Posterior vena cava (tissue), 2 donors: ENCODE measurements at places on chromosomes 7 and 10.

GRCh38 chr7:27178366-27178765 lies 4.2 kb upstream of the HOXA10 start:
- no peak for DNase-seq

GRCh38 chr10:12397941-12398340 lies 48.6 kb downstream of the CAMK1D start:
- DNase-seq: no peak

GRCh38 chr10:63633677-63634487 lies 112.7 kb downstream of the REEP3 start:
- DNase-seq: no peak

DNA sequence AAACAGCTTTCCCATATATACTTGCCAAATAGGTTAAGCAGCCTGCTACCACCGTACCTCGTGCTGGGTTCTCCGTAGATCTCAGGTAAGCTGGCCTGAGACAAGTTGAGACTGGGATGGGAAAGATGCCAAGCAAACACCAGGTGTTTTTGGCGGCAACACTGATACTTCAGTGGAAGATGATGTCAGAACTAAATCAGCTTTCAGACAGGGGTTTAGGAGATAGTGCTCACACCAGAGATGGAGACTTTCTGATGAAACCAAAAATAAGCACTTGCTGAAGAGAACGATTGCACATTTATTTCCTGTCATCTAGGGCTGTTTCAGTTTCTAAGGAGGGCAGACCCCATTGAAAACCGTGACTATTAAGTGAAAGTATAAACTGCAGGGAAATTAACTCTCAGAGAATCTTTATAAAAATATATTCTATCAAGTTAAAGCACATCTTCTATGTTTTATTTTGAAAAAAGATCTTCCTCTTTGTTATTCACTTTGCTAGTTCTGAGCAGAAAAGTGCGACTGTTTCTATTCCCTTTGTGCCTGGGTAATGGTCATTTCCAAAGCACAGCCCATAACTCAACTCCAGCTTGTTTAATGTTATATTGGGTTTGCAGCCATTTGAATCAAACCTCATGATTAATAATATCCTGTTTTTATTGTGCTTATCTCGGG lies 149.9 kb downstream of the CPED1 start:
- DNase-seq: no peak

DNA sequence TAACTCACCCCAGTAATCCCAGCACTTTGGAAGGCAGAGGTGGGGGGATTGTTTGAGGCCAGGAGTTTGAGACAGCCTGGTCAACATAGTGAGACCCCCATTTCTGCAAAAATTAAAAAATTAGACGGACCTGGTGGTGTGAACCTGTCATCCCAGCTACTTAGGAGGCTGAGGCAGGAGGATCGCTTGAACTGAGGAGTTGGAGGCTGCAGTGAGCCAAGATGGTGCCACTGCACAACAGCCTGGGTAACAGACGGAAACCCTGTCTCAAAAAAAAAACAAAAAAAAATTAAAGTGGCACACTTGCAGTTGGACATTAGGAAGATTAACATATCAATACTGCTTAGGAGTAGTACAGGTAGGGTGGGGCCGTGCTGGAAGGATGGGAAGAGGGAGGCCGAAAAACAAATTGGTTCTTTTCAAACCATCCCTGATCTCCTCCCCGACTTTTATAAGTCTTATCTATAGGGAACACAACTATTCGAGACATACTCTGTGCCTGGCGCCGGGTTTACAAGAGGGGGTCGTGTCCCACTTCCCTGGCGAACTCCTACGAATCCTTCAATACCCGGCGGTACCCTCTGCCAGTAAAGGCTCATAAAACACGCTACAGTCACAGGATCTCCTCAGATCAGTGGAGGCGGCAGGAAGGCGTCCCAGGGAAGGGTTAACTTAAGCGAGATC lies 628 bp downstream of the TAF6 start:
- no peak for DNase-seq

GRCh38 chr10:110008518-110009339 lies 945 bp downstream of the ADD3 start:
- DNase-seq: no peak

DNA sequence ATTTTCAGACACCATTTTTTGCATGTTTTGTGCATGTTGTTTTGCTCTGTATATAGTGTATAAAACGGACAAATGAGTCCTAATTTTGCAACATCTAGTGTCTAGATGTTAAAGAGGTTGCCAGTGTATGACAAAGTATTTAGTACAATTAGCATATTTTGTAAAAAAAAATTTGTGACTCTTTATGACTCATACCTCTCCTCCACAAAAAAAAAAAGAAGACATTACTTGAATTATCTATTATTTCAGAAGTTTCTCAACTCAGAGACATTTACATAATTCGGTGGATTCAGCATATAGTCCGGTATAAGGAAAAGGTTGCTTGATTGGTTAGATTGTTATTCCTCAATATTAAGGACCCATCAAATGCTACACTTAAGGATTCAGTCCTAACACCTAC lies 26.0 kb downstream of the NUP42 start:
- DNase-seq: no peak

DNA sequence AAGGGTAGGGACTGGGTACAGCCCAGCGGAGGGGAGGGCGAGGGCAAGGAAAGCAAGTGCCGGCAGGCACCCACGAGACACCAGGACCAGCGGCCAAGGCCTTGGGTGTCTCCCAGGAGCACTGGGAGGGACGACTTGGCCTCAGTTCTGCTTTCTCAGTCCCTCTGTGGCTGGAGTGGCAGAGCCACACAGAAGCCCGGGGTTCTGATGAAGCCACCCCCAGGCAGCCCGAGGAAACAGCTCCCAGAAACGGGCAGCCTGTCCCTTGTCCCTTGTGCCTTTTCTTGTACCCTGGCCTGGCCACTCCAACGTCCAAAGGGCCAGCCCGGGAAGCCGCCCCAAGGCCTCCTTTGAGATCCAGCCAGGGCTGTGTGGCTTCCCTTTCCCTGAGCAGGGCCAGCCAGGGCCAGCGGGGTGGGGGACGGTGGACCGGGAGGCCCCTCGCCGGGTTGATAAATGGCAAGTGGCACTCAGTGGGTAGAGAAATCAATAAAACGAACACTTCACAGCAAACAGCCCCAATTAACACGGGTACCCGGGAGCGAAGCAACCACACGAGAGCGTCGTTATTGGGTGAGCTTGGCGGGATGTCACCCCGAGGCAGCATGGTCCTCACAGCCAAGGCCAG lies 69.8 kb upstream of the GNA12 start:
- DNase-seq: no peak

DNA sequence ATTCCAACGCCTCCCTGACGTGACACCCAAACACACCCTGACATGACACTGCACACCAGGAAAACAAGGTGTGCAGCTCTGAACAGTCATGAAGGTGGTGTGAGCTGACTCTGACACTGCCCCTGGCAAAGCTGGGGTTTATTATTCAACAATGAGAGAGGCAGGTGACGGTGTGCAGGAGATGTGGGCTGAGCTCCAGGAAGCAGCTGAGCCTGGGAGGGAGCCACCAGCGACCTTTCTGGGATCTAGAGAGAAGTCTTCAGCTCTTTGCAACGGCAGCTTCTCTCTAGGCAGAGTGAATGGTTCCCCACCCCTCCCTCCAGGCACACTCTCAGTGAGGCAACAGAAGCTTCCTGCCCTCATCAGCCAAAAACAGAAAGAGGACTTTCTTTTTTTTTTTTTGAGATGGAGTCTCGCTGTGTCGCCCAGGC lies 65.6 kb downstream of the SH3PXD2A start:
- no peak for DNase-seq

DNA sequence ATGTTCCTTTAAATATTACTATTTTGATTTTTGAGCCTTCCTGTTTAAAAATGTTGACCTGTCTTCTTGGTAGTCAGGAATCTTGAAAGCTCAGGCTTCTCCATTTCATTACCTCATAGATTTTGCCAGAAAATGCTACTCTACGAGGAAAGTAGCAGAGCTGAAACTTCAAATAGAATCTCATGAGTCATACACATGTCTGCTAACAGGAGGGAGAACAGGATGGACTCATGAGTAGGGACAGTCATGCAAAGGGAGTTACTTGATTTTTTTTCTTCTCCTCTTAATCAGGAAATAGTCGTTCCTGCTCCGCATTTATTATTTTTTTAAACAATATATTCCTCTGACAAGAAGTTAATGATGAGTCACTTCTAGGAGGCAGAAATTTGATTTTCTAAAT lies 37.0 kb upstream of the MINDY3 start:
- DNase-seq: no peak

GRCh38 chr7:106071999-106072714 lies 40.0 kb downstream of the SYPL1 start:
- no peak for DNase-seq

- DNase-seq: peak; percentile 36
These were observed 61.1 kb downstream of the GRID1 start for GRCh38 chr10:86305521-86305920.

GRCh38 chr7:51128545-51129435 lies 187.8 kb downstream of the COBL start:
- no peak for DNase-seq

GRCh38 chr10:118592675-118593330 lies 2.6 kb downstream of the PRLHR start:
- no peak for DNase-seq

GRCh38 chr10:34716958-34717357 lies 98.1 kb downstream of the PARD3 start:
- no peak for DNase-seq

- no peak for DNase-seq
These were observed 99.3 kb upstream of the CTBP2 start for GRCh38 chr10:125259651-125260050.

DNA sequence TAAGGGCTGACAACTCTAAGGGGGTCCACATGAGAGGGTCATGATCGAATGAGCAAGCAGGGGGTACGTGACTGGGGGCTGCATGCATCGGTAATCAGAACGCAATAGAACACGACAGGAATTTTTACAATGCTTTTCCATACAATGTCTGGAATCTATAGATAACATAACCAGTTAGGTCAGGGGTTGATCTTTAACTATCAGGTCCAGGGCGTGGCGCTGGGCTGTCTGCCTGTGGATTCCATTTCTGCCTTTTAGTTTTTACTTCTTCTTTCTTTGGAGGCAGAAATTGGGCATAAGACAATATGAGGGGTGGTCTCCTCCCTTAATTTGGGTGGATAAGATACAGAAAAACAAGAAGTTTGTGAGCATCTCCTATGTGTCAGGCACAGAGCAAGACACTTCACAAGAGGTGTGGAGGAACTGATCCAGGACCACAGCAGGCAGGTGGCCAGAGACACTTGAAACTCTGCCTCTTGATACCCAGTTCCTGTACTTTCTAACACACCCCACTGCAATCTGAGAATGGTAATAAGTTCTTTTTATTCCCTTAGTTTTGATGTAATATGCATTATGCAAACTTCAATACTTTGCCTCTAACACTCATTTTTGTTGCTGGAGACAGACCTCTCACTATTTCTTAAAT lies 18.0 kb upstream of the MRLN start:
- DNase-seq: no peak

DNA sequence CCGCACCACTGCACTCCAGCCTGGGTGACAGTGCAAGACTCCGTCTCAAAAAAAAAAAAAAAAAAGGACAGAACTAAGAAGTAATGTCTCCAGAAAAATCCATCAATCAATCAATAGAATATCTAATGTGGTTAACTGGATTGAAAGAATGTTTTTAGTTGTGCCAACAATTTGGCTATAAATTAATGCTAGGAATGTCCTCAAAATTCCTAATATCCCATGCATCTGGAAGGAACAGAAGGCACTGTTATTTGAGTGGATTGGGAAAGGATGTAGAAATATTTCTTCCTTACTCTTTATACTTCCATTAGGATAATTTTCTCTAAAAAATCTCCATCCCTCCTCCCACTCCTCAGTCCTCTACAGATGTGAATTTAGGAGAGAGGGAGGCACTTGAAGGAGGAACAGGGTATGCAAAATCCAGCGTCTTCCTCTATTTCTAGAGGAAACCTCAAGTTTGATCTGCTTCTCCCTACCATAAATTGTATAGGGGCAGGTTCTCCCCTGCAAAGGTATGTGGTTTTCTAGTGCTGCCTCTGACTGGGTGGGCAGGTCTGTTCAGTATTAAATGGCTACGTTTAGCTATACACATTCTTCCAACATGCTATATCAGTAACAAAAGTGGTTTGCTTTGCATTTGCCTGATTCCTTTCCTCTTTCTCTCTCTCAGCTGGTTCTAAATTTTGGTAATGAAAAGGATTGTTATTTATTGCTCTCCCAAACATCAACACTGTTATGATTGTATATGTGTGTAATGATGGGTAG lies 54.1 kb downstream of the RNLS start:
- DNase-seq: no peak

GRCh38 chr10:4094751-4095150 lies 309.7 kb upstream of the KLF6 start:
- DNase-seq: no peak

DNA sequence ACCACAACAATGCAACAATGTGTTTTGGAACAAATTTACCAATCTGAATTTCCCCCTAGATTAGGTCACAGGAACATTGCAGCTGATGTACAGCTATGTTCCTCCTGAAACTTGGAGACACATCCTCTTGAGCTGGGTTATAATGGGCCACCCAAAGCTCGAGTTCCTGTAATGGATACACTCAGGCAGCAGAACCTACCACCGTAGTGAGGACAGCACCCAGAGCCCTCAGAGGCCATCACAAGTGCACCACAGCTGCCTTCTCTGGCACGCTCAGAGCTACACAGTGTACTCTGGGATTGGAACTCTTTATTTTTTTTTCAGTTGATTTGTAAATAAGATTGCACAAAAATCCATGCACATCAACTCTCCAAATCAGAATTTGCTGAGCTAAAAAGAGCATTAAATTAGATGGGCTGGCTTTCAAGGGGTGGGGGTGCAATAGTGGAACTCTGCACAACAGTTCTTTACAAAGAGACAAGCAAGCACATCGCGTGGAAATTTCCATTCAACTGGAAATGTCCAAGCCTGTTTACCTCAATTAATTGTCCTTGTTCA lies 56.7 kb downstream of the EGFR start:
- no peak for DNase-seq

DNA sequence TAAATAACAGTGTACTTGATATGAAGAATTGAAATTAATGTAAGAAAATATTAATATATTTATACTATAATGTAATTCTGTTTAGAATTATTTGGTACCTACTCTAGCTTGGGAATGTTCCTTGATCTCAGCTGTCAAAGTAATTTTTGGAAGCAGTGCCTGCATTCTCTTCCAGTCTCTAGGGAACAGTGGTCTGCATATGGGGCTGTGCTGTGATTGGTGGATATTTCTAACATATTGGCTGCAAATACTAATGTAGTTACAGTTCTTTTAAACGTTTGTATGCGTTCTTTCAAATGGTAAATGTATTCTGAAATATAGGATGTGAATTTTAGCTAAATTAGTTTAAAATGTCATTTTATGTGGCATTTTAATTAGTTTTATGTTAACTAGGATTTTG lies 87.2 kb downstream of the PHF14 start:
- no peak for DNase-seq
